Stimulated activated CD8-positive, alpha-beta memory T cell treated with anti-CD3 and anti-CD28 coated beads, Interleukin-4, amount 100 ng/mL, for 1 hour (primary cell): ENCODE measurements at places on chromosomes 2 and 18.

DNA sequence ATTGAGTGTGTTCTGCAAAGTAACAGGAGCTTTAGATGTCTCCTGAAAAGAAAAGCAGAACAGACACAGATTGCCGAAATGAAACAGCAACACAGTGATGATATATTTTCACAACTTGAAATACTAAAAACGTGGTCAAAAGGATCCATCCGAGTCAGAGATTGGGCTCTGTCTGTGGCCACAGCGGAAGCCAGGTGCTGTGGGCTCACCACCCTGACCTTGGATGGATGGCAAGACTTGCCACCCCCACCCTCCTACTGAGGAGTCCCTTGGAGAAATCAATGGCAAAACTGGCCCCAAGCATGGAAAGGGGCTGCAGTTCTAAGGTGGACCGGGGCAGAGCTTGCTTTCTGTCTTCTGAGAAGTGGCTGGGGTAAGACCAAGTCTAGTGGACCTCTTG is 31.4 kb upstream of the ACKR3 start:
- no peak for DNase-seq

- no peak for DNase-seq
Observed at GRCh38 chr2:216142540-216142939, 33.4 kb downstream of the XRCC5 start.

- no peak for DNase-seq
Observed at GRCh38 chr2:146451972-146452371, 1392.9 kb upstream of the ACVR2A start.

DNA sequence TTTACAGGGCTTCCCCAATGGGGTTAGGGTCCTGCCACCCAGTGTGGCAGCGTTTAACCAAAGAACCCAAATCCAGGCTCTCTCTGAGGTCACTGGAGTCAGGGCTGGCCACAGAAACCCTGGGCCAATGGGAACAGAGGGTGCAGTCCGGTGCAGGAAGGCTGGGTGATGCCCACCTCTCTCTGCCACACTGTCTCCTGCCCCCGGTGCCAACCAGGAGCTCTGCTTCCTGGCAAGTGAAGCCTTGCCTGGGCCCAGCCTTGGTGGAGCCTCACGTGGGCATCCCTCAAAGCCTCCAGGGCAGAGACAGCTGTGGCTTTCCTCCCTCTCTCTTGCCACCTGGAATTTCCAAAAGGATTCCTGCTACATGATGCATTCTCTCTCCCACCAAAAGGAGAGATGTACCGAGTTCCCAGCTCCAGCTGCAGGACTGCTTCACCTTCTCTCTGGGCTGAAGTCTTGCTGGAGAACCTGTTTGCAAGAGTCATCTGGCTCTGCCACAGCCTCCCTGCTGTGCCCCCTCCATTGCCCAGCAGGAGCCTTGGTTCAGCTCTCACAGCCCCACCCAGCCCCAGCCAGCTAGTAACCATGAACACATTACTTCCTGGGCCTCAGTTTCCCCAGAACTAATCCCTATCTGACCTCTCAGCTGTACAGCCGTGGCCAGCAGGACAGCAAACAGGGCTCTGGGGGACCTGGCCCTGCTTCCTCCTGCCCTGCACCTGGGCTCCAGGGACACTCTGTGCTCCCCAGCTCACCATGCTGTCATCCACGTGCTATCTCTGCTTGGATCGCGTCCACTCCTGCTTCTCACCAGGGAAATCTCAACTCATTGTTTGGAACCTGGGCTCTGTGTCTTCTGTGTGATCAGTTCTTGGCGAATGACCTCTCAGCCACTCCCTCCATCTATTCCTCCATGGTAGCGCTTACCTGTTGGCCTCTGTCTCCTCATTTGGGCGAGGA is 43.4 kb downstream of the KCNF1 start:
- DNase-seq: no peak

DNA sequence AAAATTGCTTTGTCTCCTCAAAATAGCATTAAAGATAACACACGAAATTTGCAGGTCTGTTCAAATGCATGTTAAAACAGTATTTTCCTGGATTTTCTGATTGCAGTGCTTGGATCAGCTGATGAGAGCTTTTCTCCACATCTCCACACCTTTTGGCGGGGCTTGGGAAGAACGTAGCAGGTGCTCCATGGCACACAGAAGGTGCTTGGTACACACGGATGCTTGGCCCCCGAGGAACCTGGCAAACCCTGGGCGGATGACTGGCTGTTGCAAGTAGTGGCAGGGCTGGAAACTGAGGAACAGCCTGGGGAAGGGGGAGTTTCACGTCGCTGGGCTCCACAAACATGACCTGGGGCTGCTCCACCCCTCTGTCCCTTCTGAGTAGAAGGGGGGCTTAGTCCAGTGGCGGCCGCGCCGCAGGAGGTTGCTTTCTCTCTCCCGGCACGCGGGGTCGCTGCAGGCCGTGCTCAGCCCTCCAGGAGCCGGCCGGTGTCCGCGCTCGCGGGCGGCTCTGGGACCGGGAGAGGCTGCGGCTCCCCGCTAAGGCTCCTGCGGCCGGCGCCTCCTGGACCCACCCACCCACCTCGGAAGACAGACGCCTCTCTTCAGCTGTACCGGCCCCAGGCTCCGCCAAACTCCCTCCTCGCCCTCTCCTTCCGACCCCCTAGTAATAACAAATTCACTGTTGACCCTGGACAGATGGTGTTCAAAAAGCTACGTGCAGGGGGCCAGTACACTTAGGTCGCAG is 69.3 kb downstream of the MARCO start:
- no peak for DNase-seq

DNA sequence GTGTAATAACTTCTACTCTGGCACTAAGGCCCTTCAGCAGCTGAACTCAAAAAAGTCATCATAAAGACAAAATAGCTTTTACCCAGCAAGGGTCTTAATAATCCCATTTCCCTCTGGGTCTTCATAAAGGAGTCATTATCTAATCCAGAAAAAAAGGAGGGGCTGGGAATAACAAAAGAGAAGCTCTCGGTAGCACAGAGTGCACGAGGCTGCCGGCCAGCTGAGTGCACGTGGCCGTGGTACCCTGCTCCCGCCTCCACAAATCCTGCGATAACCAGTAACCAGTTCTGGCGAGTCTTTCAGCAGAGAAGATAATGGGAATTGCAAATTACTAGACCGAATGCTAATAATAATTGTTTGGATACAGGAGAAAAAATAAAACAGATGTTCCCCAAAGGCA is 7.5 kb downstream of the NRP2 start:
- no peak for DNase-seq

- no peak for DNase-seq
Observed at GRCh38 chr18:8937160-8938094, 165.1 kb upstream of the NDUFV2 start.

GRCh38 chr2:42878581-42878980 is 86.2 kb upstream of the HAAO start:
- no peak for DNase-seq

DNA sequence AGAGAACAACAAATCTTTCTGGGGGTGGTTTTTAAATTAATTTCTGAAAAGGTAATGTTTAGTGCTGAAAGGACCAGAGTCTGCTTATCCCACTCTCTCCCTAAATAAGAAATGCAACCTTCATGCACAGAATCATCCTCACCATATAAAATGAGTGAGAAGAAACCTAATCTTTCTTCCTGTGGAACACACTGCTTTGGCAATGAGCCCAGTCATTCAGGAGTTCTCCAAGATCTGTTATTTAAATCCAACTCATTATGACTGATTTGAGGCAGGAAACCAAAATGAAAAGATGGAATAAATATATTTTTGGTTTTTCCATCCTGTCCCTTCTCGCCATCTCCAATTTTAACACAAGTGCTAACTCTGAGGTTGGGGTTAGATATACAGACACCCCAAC is 228.3 kb downstream of the SRBD1 start:
- DNase-seq: no peak

DNA sequence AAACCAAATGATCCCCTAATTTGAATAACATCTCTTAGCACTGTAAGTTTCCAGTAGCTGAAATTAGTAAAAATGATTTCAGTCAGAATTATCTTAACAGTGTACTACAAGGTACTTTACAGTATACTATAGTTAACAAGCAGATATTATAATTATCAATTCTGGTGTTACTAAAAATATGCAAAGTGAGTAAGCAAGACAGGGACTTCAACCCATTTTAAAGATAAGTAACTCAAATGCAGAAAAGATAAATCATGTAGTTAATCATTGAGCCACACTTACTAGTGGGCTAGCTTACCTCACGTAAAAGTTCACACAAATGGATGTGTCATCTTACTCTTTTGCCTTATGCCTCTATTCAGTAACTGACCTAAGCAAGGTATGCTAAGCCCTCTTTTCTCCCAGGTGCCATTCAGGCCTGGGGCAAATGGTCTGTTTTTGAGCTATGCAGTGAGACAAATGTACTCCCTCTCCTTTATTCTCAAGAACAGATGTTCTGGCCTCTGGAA is 101.0 kb downstream of the NBAS start:
- no peak for DNase-seq

GRCh38 chr2:120275617-120276400 is 23.2 kb downstream of the RALB start:
- no peak for DNase-seq

DNA sequence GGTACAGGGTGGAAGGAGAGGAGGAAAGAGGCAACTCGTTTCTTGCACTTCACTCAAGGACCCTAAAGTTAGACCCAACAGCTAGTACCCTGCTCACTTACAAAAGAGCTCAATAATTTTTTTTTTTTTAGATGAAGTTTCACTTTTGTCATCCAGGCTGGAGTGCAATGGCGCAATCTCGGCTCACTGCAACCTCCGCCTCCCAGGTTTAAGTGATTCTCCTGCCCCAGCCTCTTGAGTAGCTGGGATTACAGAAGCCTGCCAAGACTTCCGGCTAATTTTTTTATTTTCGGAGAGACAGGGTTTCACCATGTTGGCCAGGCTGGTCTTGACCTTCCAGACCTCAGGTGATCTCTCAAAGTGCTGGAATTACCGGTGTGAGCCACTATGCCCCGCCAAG is 4.1 kb downstream of the ASB3 start:
- DNase-seq: no peak

- DNase-seq: no peak
Observed at GRCh38 chr2:108385411-108386071, 7.8 kb downstream of the SULT1C4 start.

DNA sequence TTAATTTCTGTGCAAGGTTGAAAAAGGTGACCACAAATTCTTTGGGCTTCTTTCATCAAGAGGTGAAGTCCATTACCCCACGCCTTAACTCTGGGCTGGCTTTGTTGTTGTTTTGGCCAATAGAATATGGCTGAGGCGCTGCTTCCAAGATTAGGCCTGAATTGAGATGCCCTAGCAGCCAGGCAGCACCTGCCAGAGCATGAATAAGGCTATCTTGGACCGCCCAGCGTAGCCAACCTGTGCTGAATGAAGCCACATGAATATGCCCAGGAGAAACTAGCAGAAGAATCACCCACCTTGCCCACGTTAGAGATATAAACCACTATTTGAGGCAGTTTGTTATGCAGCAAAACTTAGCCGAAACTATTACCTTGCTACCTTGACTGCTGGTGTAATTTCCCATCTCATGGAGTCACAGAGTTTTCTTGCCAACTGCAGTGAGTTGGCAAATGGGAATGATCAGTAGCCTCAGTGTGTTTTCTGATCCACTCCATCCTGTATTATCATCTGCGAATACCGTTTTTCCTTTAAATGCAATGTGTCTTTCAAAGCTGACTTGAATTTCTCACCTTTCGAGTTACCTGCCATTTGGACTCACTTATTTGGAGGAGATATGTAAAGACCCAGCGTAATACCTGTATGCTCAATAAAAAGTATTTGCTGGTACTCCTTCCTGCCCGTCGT is 679 bp downstream of the TSGA10 start:
- no peak for DNase-seq

DNA sequence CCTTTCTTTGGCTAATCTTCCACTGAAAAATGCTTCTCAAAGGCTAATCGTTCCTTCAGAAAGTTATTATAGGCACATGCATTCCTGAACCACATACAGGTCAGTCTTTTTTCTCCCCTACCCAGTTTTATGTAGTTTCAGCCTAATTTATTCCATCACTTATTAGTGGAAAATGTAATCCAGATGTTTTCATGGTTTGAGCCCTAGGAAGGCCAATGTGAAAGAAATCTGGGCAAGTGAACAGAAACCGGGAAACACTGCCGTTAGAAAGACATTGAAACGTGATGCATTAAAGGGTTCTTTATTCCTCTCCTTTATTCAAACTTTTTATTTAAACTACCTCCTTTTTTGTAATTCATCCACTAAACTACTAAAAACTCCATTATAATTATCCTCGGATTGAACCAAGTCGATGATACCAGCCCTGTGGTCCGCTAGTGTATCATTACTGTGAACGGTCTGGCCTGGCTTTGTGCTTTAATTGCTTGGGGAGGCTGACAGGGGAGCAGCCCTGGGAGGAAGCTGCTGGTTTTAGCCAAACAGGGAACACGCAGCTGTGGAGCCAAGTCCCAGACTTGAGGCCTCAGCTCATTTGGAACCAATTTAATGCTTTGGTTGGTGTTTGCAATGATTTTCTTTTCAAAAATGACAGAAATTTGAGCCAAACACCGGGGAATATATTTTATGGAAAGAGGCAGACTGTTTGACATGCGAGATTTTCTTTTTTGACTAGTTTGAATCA is 149.2 kb downstream of the ARHGAP28 start:
- DNase-seq: no peak

DNA sequence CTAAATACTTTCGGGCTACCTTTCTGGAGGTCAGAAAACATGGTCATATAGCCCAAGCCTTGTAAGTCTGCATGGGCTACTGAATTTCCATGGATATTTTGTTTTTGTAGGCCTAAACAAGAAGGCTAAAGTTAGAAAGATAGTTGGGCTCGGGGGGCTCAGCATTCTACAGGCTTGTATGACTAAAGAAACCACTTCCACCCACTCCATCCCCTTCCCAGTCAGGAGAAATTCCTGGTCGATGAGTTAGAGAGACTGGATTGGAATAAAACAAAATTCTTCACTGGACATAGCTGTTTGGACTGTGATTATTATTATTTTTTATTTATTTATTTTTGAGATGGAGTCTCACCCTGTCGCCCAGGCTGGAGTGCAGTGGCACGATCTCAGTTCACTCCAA is 539.4 kb upstream of the TNP1 start:
- DNase-seq: no peak

GRCh38 chr2:102597788-102598187 is 21.6 kb upstream of the SLC9A2 start:
- no peak for DNase-seq

GRCh38 chr2:4791488-4791887 is 900.7 kb upstream of the SOX11 start:
- DNase-seq: no peak

DNA sequence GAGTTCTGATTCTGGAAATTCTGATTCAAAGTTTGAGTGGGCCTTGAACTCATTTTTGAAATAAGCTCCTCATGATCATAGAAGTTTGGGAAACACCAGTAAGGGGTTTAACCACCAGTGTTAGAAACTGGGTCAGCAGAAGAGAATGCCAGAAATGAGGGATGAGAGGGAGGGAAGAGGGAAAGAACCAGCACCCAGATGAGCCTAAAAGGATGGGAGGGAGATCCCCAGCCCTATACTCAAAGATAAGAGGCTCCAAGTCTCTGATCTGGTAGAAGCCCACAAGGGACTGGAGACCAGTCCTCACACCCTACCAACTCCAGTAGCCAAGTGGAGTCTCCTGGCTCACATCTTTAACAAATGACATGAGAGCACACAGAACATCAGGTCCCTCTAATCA is 305.0 kb upstream of the NRP2 start:
- DNase-seq: no peak

GRCh38 chr2:106555053-106555452 is 67.9 kb downstream of the CD8B2 start:
- DNase-seq: no peak

- no peak for DNase-seq
Observed at GRCh38 chr2:38948995-38949394, 59.3 kb downstream of the ARHGEF33 start.

- DNase-seq: no peak
Observed at GRCh38 chr2:203743441-203743981, 37.1 kb downstream of the CD28 start.
